ENCODE measurements at places on chromosomes 2 and 18. TPM values are rescaled to one million over a fixed set of nuclear protein-coding genes. Genes with fewer than 3 reads are reported as not detected.

DNA sequence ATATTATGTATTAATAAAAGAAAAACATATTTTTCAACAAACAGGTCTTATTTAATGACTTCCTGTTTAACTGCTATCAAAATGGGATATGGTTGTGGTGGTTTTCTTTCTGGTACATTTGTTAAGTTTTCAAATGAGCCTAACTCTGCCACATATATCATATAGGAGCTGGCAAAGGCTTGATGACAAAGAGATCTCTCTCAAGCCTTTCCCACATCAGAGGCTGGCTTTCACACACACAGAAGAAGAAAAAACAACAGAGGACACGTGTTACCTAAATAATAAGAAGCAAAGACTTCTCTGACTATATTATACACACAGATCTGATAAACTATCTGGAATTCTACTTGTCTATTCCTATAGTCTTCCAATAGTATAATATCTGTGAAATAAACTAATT, 46.1 kb downstream of the CFAP36 start:
- DNase-seq: no peak

DNA sequence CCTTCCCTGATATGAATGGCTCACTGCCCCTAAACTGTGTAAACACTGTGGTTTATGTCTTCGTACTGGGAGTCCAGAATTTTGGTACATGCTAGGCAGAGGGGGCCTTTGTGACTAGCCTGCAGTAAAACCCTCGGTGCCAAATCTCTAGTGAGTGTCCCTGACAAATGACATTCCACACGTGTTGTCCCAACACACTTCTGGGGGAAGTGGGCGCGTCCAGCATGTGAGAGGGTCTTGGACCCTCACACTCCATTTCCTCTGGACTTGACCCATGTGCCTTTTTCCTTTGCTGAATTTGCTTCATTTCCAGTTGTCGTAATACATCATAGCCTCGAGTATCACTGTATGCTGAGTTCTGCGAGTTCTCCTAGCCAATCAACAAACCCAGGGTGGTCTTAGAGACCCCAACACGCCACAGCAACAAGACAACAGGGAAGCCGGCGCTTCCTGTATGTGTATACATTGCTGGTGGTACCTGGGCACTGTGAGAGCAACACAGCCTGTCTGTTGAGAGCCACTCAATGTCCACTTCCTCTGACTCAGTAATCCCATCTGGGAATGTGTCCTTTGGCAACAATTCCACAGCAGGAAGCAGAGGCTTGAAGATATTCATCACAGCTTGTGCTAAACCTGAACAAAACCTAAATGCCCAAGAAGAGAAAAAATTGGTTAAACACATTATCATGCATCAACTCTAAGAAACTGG, 26.9 kb upstream of the SLC66A3 start:
- peak; percentile 84 for DNase-seq

SLC4A5 gene
- not detected for total RNA-seq

NPPC gene
- total RNA-seq: 0.12 TPM

All from A172 (cell line).